Ovary (tissue), 10 donors: ENCODE measurements at places on chromosomes 5 and 9.

GRCh38 chr9:86908261-86908660 lies 39.0 kb downstream of the GAS1 start:
- DNase-seq, result no peak
- no peaks in the 10 kb centered on the region for H3K36me3 ChIP-seq
- H3K4me1 ChIP-seq, result peaks cover 3% of the 10 kb centered on the region

DNA sequence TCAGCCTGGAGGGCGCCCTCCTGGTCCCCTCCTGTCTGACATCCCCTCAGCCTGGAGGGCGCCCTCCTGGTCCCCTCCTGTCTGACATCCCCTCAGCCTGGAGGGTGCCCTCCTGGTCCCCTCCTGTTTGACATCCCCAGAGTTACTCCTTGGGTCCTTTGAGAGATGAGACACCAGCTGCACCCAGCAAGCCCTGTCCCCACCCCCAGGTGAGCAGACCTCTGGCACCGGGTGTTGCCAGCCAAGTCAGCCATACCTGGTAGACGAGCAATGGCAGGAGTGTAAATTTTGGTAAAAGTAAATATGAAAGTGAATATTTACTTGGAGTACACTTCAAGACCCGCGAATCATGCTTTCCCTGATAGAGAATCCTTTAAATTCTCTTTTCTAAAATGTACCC lies 25.4 kb downstream of the EXOC3 start:
- no peaks in the 10 kb centered on the region for H3K36me3 ChIP-seq
- peaks cover 2% of the 10 kb centered on the region for H3K4me1 ChIP-seq
- H3K27me3 ChIP-seq, result no peaks in the 10 kb centered on the region
- DNase-seq, result peak; percentile 13
- H3K4me3 ChIP-seq, result no peak overlapping the region
- no peak overlapping the region for H3K27ac ChIP-seq

DNA sequence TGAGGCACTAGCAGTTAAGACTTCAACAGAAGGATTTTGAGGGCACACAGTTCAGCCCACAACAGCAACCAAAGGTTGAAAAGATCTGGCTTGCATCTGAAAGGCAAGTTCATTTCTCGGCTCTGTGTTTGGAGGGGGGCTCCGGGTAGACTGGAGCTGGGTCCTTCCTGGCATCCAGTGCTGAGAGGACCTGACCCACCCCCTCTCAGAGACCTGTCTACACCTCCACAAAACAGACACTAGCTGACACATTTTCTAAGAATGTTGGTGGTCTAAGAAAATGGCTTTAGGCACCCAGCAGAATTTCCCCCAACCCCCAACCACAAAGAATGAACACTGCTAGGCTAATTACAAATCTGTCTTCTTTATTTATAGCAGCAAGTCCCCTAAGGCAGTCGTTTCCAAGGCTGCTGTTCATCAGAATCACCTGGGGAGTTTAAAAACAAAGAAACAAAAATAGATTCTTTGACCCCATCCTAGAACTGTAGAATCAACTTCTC lies 6.2 kb upstream of the PTCH1 start:
- H3K36me3 ChIP-seq, result no peaks in the 10 kb centered on the region
- H3K27ac ChIP-seq, result no peak overlapping the region
- no peaks in the 10 kb centered on the region for H3K27me3 ChIP-seq

GRCh38 chr5:138872841-138873465 lies 2.2 kb downstream of the LRRTM2 start:
- peaks cover 4% of the 10 kb centered on the region for H3K4me1 ChIP-seq
- no peak overlapping the region for H3K4me3 ChIP-seq
- no peak overlapping the region for H3K27ac ChIP-seq
- no peak for DNase-seq
- no peaks in the 10 kb centered on the region for H3K36me3 ChIP-seq
- H3K27me3 ChIP-seq, result no peaks in the 10 kb centered on the region

DNA sequence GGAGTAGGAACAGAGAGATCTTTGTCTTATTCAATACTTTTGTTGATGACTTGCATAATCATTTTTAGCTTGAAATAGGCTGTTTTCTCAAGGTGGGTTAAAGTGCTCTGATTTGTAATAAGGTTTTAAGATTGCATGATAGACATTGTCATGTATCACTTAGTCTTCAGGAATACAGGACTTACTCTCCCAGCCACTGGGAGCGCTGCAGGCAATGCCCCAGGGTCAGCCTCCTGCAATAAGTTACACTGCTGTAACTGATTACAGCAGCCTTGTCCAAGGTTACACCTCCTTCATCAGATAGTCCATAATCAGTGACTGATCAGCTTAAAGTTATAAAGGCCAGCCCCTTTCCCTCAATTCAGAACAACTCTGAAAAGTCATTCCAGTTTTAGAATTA lies 218.6 kb downstream of the ESM1 start:
- DNase-seq, result no peak
- no peaks in the 10 kb centered on the region for H3K27me3 ChIP-seq
- H3K27ac ChIP-seq, result no peak overlapping the region

DNA sequence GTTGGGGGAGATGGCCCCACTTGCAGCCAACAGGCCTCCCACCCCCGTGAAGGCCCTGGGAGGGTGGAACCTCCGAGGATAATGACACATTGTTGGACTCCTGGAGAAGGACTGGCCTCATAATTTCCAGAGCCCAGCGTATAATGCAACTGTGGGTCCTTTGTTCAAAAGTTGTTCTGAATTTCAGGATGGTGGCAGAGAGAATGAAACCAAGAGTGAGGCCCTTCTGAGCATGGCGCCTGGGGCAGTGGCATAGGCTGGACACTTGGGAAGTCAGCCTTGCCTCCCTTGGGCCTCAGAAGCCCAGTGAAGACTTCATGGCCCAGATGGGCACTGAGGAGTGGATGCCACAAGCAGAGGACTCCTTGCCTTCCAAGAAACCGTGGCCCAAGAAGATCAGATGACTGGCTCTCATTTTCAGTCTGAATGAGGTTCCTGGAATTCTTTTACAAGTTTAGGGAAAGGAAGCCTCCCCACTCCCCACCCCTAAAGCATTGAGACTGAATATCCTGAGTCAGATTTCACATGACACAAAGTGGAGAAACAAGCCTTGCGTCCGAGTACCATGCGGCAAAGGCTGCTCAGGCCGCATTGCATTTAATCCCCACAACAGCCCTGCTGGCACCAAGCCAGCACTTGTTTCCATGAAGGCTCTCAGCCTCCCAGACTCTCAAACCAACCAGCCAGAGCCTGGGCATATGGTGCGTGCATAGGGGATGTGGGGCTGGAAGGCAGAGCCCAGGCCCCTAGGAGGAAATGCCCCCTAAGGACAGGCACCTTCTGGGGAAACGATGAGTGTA lies 96.7 kb upstream of the SMIM23 start:
- H3K4me3 ChIP-seq, result no peak overlapping the region
- no peaks in the 10 kb centered on the region for H3K4me1 ChIP-seq
- H3K36me3 ChIP-seq, result no peaks in the 10 kb centered on the region
- no peaks in the 10 kb centered on the region for H3K27me3 ChIP-seq
- no peak overlapping the region for H3K27ac ChIP-seq
- DNase-seq, result no peak

GRCh38 chr5:119537704-119538103 lies 85.4 kb downstream of the HSD17B4 start:
- H3K27me3 ChIP-seq, result no peaks in the 10 kb centered on the region
- no peak overlapping the region for H3K27ac ChIP-seq
- no peak for DNase-seq

DNA sequence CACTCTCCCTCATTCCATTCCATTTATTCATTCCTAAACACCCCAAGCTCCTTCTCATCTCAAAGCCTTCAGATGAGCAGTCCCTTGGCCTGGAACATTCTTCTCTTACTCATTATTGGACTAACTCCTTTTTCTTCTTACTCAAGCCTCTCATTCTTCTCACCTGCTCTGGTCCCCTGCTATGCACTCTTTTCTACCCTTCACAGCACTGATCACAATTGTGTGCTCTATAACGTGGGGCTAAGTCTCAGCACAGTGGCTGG lies 212.4 kb downstream of the MAPKAP1 start:
- no peak overlapping the region for H3K27ac ChIP-seq
- H3K4me3 ChIP-seq, result no peak overlapping the region
- no peaks in the 10 kb centered on the region for H3K36me3 ChIP-seq
- no peaks in the 10 kb centered on the region for H3K4me1 ChIP-seq
- H3K27me3 ChIP-seq, result no peaks in the 10 kb centered on the region
